Glomerular endothelial cell (primary cell): ENCODE measurements at places on chromosomes 11 and 22.

DNA sequence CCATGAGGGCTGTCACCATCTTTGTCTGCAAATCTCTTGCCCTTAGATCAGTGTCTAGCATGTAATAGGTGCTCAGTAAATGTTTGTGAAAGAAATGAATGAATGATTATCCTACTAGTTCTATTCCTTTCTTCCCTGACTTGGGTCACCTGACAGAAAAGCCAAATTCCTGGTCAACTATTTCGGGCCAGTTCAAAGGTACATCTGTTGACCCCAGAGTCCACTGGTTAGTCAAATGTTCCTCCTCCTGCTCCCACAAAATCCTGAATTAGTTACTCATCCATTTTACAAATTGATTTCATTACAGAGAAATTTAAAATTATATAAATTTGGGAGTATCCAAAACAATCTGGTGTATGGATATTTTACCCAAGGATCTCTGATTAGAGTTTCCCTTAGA lies 124.7 kb upstream of the NAV2 start:
- no peak for DNase-seq

DNA sequence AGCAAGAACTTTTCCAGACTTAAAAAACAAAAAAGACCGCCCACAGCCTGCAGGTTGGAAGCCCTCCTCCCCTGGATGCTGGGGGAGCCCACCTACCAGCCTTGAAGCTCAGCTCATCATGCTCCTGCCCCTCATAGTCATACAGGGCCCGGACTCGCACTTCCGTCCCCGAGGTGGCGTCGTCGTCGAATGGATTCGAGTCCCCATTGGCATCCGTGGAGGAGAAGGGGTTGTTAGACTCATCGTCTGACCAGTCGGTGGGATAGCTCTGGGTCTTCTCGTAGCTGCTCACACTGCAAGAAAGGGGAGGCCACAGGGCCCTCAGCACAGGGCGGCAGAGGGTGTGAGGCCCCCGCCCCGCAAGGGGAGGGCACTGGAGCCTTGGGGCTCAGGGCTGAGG lies 19.0 kb upstream of the ARFGAP3 start:
- no peak for DNase-seq

GRCh38 chr11:46655631-46656030 lies 38.3 kb downstream of the ATG13 start:
- DNase-seq = no peak

DNA sequence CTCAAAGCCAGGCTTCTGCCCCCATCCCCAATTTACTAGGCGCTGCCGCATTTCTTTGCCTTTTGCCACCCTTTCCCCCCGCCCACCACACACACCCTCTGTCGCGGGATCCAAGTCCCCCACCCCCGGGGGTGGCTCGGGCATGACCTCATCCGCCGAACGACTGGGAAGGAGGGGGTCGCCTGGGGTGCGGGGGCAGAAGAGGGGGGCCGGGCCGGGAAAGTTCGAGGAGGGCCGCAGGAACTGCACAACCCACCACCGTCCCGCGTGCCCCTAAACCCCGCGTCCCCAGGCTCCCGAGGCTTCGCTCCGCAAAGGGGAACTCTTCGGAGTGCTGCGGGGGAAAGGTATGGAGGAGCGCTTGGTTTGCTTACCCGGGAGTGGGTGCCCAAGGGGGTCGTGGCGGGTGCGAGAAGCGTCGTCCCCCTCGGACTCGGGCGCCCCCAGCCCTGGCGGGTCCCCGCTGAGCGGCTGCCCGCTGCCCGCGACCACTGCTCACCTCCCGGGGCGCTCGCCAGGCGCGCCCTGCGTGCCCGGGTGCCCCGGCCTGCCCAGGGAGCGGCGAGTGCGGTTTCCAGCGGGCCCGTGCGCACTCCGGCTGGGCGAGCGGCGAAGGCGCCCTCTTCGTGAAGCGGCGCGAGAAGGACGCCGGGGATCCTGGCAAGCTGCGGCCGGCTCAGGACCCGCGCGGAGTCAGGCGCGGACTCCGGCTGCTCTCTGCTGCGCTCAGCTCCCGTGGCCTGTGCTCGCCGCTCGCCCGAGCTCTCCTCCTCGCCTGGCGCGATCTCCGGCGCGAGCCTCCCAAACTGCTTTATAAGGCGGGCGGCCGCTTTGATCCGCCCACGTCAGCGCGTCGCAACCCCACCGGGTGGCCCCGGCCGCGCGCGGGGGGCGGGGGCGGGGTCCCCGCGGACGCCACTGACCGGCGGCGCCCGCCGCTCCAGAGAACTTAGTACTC lies 4.0 kb upstream of the WNT11 start:
- DNase-seq = no peak

GRCh38 chr11:17922416-17922788 lies 90.4 kb downstream of the SERGEF start:
- DNase-seq = no peak

DNA sequence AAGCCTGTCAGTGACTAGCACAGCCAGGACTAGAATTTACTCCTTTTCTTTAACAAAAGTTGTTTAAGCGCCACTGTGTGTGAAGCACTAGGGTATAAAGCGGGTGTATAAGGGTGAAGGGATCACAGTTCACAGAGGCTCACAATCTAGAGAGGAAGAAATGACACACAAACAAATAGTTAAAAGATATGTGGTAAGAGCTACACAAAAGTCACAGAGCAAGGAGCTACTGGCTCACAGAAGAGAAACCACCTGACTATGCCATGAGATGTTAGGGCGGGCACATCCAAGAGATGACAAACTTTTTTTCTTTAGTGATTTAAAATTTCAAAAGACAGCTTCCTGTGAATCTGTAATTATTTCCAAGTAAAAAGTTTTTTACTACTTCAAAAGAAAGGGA lies 55.6 kb downstream of the PHF21A start:
- no peak for DNase-seq

DNA sequence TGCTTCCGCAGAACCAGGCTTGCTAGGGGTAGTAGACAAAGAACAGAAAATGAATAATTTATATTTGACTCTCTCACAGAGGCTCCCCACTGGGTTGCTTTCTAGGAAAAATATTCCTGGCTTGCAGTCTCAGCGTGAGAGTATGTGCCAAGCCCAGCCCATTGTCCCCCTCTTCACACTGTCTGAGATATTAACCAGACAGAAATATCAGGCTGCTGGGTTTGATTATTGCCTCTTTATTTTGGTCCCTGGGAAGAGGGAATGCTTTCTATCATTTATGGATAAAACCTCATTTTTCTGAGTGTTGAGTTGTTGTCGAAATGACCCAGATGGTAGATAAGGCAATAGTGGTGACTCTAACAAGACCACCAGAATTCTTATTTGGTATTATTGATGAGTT lies 367.9 kb downstream of the METTL15 start:
- DNase-seq = no peak

DNA sequence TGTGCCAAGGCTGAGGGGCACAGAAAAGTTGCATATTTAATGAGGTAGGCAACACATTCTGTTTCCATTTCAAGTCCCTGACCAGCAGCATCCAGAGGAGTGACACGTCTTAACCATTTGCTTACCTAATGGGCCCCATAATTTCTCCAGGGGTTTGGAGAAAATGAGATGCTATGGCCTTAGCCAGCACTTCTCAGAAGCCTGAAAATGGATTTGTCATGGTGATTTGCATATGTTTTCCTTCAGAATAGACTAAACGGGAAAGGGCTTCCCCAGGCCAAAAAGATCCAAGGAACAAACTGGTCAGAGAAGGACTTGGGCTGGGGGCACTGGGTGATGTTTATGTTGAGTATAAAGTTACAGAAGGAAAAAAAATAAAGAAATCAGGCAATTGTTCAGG lies 16.7 kb downstream of the CSRP3 start:
- DNase-seq = no peak

- no peak for DNase-seq
These were observed 30.4 kb downstream of the CARS1 start for GRCh38 chr11:3026803-3027202.

- no peak for DNase-seq
These were observed 34.6 kb upstream of the CAVIN3 start for GRCh38 chr11:6354651-6355485.

DNA sequence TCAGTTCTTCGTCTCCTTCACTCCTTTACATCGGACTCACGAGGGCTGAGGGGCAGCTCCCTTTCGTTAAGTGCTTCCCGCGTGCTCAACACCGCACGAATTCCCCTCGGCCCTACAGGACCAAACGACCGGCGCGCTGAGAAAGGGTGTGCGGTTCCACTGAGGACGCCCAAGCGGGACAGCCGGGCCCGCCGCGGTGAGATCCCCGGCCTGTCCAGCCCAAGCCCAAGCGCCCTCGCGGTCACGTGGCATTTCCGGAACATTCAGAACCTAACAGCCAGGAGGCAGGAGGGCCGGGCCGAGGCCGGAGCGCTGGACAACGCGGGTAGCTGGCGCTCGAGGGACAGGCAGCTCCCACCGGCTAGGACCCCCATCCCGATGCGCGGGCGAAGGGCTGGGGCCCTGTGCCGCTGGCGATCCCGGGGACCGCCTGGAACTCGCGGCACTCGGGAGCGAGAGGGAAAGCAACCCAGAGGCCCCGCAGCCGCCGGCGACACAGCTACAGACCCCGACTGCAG lies 737 bp upstream of the STIP1 start:
- no peak for DNase-seq

DNA sequence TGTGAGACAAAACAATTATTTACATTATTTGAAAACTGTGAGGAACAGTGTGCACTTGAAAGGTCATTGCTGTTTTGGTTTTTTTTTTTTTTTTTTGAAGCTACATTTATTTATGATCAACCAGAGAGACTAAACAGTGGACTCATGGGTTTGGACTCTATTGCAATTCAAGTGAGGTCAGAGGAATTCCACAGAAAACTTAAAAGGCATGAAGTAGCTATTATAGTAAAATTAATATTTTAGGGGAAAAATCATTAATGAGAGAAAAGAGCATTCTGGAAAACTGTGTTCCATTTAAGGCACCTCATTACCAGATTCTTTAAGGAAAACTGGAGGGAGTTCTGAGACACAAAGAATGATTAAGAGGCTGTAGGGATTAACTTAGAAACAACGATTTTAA lies 102.8 kb downstream of the WNT11 start:
- DNase-seq = no peak

DNA sequence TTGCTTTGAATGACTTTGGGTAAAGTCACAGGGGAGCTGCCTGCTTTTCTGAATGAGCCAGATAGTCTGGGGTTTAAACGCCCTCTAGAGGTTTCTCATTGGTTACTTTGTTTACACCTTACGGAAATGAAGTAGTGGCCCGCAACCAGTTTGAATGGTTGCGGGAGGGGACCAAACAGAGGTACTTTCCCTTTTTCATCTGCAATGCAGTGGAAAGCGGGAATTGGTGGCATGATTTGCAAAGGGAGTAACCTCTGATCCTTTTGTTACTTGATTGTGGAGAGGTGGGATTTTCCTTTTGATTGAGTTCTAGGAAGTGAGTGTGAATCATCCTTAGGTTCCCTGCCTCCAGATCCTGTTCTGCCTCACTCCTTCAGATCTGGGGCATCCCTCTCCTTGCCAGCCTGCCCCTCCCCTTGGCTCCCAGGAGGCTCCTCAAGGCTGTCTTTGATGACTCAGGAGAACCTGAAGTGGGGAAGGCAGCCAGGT lies 15.9 kb upstream of the GLYATL1 start:
- DNase-seq = no peak

DNA sequence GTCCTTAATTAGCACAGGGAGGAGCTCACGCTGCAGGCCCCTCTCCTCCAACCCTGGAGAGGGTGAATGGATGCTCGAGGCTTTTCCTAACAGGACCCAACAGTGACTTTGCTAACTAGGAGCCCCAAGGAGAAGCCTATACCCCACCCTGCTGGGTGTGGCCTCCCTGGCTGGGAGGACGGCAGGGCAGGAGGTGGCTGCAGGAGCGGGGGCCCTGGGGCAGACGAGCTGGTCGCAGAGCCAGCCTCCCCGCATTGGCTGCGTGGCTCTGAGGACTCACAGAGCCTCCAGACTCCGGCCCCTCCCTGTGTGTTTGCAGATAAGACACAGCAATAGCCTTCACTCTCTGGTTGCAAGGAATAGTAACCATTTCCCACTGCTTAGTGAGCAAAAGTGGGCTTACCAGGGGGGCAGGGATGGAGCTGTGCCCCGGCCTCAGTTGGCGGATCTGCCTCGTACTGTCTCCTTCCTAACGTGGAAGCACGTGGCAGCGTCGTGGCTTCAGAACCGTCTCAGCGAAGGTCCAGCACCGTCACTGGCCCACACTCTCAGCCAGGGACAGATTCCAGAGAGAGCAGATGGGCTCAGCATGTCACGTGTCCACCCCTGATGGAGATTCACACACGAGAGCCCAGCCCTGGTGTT lies 1087.5 kb downstream of the BRD1 start:
- DNase-seq = no peak

GRCh38 chr11:72719144-72719543 lies 33.1 kb downstream of the ARAP1 start:
- no peak for DNase-seq

DNA sequence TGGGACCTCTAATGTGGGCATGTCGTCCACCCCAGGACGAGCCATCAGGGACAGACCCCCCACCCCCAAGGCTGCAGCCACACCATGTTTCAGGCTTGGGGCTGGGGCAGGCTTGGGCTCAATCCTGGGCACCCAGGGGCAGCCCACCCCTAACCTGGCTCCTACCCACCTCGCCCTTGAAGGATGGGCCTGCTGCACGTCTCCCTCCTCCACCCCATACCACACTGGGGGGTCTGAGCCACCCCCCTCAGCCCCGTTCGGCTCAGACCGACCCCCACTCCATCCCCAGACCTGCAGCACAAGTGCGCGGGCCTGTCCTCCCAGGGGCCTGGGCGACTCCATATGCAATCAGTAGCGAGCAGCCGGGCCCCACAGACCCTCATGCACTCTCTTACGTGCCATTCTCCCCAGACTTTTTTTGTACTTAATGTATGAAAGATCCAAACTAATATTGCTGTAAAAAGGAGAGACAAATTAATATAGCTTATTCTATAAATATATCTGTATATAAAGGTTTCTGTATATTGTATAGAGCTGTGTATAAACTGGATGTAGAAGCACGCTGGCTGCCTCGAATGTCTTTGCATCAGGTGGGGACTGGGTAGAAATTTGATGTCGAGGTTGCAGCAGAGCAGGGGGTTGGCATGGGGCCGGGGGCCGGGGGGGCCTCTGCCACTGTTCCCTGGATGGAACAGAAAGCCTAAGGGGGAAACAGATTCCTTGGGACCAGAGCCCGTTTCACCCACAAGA lies 5.8 kb upstream of the MYRF start:
- no peak for DNase-seq

- no peak for DNase-seq
These were observed 27.6 kb downstream of the RIBC2 start for GRCh38 chr22:45441138-45441537.

- DNase-seq = no peak
These were observed 57.6 kb downstream of the KCNJ4 start for GRCh38 chr22:38397189-38398085.

DNA sequence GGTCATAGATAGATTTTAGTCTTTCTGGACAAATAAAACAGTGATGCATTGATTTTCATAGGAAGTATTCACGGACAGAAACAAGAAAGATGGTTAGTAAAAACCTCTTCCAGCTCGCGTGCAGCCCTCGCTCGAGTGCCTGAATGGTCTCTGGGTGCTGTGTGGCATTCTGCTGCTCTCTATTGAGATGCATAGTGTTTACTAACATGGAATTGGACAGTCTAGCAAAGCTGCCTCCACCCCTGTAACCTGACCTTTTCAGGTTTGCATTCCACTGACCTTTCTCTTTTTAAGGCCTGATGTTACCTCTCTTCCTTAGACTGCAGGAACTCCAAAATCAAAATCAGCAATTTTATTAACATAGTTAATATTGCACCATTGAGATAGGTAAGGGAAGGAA lies 643.4 kb downstream of the JRKL start:
- DNase-seq = no peak

GRCh38 chr11:34364102-34364501 lies 6.3 kb upstream of the ABTB2 start:
- no peak for DNase-seq

- no peak for DNase-seq
These were observed 691.6 kb downstream of the NTM start for GRCh38 chr11:132062031-132062430.
